ENCODE measurements at places on chromosomes 3 and 15.

GRCh38 chr15:76286271-76286879 lies 24.9 kb downstream of the ETFA start:
- no peak for DNase-seq

GRCh38 chr3:149095487-149095886 lies 9.2 kb upstream of the HLTF start:
- DNase-seq: peak; percentile 6

GRCh38 chr3:83063446-83063845 lies 1302.0 kb upstream of the GBE1 start:
- DNase-seq: no peak

GRCh38 chr15:63195569-63196015 lies 6.2 kb downstream of the RAB8B start:
- DNase-seq: no peak

GRCh38 chr3:162863579-162863978 lies 1367.0 kb downstream of the OTOL1 start:
- DNase-seq: no peak

GRCh38 chr3:154143873-154144272 lies 22.7 kb downstream of the ARHGEF26 start:
- no peak for DNase-seq

DNA sequence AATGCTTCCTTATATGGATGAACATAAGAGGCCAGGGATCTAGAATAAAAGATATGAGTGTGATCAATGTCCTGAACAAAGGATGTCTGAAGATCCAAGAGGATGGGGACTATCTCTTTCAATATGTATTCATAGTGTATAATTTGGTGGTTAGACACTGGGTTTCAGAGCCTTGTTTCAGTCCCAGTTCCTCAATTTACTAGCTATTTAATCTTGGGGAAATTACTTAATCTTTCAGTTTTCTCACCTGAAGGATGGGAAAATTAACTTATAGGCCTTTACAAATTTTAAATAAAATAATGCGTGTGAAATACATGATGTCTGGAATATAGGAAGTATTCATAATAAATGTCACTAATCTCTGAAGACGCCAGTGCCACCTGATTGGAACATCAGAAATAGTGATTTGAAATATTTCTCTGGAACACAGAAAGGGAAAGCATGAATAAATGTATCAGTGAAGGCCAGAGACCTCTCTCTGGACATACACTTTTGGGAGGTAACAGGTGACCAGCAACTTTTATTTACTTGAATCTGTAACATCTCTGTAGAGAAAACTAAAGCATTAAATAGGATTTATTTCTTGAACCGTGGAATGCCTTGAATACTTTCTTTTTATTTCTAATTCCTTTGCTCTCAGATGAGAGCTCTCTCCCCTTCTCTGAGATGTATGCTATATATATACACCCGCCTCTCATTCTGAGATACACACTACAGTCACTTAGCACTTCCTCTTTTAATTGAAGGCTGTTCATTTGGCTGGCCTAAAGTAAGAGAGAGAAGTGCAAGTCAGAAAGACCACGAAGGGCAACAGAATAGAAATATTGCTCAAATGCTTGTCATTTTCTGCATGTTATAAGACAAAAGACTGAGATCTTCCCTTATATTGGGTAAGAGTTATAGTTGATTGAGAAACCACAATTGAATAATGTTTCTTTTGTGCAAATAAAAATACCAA lies 407.1 kb downstream of the LSAMP start:
- no peak for DNase-seq

GRCh38 chr3:42498034-42498433 lies 4.4 kb upstream of the VIPR1 start:
- no peak for DNase-seq

DNA sequence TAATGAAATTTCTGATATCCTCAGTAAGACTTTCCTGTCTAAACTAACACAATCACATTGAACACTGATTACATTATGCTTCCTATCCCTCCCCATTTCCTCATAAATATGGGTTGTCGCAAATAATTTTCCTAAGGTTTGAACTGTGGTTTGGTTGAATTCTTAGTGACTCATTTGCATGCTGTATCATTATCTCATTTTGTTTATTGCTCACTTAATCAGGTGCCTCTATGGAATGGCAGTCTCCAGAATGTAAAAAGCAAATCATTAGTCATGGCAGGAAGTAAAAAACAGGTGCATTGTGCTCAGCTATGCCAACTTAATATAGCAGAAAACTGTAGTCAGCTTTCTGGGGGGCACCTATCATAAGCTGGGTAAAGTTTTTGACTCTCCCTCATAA lies 216.0 kb upstream of the ZBTB20 start:
- no peak for DNase-seq

- no peak for DNase-seq
Measured at GRCh38 chr15:101707983-101708382, 16.3 kb downstream of the TARS3 start.

GRCh38 chr3:154275965-154276364 lies 48.3 kb downstream of the DHX36 start:
- no peak for DNase-seq

GRCh38 chr3:16302082-16302631 lies 37.1 kb downstream of the OXNAD1 start:
- no peak for DNase-seq

DNA sequence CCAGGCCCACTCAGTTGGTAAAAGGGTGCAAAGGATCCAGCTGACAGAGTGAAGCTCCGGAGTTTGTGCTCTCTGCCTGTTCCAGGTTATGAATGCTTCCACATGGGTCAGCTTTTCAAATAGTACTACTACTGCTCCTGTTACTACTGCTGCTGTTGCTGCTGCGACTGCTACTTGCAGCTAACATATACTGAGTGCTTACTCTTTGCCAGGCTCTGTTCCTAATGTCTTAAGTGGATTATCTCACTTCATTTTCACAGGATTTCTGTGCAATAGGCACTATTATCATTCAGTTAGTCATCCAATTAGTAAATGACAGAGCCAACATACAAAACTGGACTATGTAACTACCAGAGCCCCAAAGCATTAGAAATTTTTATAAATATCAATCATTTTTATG lies 106.5 kb downstream of the IQCH start:
- DNase-seq: no peak

DNA sequence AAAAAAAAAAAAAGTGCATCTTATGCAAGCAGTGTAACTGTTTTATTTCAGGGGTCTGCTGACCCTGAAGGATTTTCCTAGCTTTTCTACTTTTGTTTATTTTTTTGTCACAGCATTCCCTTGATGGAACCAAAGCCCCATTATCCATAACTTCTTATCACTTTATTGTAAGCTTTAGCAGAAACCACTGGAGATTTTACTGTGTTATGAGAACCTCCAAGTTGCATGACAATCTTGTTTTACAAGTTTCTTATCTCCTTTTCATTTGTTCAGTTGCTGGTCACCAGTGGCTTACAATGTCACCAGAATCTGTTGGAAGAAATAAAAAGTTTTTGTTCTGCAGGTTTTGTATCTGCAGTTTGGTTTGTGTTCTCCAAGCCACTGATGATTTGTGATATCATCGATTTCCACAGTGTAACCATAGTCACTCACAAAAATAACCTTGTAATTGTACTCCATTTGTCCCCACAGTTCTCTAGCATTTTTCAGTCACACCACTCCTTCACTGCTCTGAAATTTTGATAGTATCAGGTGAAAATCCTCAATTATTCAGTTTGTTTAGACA lies 660.0 kb downstream of the RBMS3 start:
- DNase-seq: no peak

- DNase-seq: no peak
Measured at GRCh38 chr15:88509964-88510363, 36.5 kb downstream of the DET1 start.

- DNase-seq: no peak
Measured at GRCh38 chr15:39642011-39642640, 61.2 kb downstream of the THBS1 start.

GRCh38 chr3:182364723-182365650 lies 428.3 kb upstream of the ATP11B start:
- DNase-seq: peak; percentile 99

- DNase-seq: no peak
Measured at GRCh38 chr15:81264072-81264857, 59.7 kb downstream of the STARD5 start.

GRCh38 chr3:166187237-166187636 lies 350.0 kb upstream of the BCHE start:
- DNase-seq: no peak

DNA sequence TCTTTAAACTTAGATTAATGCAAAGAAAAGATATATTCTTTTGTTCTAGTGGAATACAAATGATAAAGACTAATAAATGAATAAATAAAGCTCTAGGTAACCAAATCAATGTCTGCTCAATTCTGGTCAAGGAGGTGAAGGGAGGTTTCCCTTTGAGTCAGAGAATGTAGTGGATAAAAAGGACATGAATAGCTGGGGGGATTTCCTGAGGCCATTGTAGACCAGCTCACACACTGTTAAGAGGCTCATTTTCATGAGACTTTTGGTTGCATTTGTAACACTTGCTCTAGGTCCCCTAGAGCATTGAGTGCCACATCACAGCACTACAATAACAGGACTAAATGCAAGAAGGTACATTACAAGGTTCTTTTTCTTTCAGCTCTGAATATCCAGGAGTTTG lies 170.7 kb downstream of the TIGIT start:
- DNase-seq: no peak

DNA sequence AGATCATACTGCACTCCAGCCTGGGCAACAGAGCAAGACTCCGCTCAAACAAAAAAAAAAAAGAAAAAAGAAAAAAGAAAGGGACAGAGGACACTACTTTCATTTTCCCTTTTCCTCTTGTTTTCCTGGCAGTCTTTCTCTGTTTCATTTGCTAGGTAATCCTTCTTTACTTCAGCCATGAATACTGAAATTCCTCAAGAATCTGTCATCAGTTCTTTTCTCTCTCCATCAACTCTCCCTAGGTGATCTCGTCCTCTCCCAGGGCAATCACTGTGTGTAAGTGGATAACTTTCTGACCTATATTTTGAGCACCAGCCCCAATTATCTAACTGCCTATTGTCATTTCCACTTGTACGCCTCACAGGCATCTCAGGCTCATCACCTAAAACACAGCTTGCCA lies 51.5 kb downstream of the TTC23 start:
- DNase-seq: no peak

DNA sequence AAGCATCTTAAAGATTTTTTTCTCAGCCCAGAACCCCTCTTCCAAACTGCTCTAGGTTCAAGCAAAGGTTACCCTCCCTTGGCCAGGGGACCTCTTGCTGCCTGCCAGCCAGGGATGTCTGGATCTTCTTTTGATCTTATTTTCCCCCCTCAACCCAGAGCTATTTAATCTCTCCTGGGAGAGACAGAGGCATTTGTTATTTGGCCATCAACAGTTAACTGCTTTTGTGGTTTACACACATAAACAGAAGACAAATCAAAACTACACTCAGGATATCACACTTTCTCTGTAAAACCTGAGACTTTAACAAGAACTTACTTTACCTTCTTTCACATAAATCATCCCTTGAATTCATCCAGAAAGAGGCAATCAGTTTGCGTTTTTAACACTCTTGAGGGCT lies 272.5 kb downstream of the THSD4 start:
- DNase-seq: no peak

DNA sequence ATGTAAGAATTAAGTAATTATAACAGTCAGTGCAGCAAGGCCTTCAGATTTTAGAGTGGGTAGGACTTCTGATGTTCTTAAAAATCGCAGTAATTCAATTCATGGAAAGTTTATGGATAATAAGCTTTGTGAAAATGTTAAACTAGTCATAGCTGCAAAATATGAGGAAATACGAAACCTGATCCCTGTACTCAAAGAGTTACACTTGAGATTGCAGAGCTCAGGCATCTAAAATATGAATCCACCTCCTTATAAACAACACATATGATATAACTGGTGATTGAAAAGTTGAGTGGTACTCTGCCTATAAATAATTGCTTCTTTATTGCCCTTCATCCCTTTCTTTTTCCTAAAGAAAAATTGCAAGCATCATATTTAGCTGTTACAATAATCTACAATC lies 473.3 kb downstream of the OTOL1 start:
- no peak for DNase-seq

DNA sequence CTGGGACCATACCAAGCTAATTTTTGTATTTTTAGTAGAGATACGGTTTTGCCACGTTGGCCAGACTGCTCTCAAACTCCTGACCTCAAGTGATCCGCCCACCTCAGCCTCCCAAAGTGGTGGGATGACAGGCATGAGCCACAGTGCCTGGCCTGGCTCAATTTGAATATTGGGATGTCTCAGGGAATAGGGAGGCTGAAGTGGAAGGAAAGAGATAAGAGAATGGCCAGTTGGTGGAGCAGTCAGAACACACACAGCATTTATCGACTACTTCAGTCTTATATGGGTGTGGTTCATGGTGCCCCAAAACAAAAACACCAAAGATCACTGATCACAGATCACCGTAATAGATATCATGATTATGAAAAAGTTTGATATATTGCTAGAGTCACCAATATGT lies 144.4 kb downstream of the GMNC start:
- DNase-seq: no peak

- DNase-seq: no peak
Measured at GRCh38 chr15:48388910-48389309, 57.7 kb downstream of the DUT start.

GRCh38 chr3:134988666-134989065 lies 193.6 kb downstream of the EPHB1 start:
- DNase-seq: no peak

- no peak for DNase-seq
Measured at GRCh38 chr3:105959851-105960250, 91.0 kb upstream of the CBLB start.

DNA sequence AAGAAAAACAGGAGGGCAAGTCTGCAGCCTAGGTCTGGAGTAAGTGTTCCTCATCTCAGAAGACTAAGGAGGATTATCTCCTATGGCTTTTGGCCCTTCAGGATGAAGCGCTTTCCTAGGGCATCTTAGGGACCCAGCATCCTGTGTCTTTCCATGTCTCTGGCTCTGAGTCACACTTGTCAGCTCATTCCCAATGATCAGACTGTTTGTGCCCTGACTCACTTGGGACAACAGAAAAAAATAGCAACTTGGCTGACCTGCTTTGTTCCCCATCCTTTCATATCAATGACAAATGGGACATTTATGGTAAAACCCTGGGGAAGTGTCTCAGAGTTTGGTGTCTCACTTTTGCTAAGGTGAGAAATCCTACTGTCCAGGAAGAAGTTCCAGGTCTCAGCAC lies 76.2 kb upstream of the OXTR start:
- DNase-seq: no peak

- DNase-seq: no peak
Measured at GRCh38 chr3:116051586-116051985, 393.7 kb downstream of the LSAMP start.

- DNase-seq: no peak
Measured at GRCh38 chr3:172846103-172846561, 95.6 kb downstream of the ECT2 start.

DNA sequence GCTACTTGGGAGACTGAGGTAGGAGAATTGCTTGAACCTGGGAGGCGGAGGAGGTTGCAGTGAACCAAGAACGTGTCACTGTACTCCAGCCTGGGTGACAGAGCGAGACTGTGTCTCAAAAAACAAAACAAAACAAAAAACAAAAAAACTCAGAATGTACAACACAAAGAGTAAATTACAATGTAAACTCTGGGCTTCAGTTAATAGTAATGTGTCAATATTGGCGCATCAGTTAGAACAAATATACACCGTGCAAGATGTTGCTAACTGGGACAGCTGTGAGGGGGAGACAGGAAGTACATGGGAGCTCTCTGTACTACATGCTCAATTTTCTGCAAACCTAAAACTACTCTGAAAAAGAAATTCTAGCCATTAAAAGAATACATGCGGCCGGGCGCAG lies 23.5 kb upstream of the TRPM1 start:
- DNase-seq: no peak
